ENCODE measurements at places on chromosomes 3 and 15.

DNA sequence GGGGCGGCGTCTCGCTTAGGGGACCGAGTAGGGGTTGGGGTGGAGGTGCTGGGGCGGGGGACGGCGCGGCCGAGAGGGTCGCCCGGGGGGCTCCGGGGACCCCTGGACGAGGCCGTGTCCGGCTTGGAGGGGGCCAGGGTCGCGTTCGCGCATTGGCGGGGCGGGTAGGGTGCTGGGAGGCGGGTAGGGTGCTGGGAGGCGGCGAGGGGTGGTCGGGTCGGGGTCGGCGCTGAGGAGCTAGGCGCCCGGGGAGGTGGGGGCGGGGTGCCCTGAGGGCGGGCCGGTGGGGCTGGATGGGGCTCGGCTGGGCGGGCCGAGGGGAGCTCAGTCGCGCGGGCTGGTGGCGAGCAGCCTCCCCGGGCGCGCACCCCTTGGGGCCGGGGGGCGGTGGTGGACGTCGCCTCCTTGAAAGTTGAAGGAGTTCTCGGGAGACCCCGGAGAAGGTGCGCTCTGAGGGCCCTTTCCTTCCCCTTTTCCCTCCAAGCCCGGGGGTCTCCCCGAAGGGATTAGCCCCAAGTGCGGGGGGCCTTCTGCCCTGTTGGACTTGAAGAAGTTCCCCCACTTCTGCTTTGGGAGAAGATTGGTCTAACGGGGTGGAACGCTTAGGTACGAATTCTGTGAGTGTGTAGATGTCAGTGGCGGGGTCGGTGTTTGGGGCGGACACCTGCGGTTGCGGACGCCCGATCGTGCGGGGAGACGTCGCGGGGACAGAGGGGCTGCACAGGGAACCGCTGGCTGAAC is 543 bp downstream of the MEF2A start:
- no peak for DNase-seq

DNA sequence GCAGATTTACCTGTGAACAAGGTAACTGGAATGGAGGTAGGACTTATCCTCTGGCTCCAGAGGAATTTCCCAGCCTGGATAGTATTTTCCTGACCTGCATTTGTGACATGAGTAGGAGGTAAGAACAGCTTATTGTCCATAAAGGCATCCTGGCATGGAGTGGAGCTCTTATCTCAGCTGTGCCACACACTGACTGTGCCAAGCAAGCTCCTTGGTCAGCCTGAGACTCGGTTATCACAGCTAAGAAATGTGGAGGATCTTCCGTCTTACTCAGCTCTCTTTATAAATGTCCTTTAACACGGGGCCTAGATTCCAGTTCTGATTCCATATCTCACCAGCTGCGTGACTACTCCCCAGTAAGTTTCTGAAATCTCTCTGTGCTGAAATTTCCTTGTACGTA is 38.9 kb downstream of the SLCO3A1 start:
- DNase-seq: no peak

DNA sequence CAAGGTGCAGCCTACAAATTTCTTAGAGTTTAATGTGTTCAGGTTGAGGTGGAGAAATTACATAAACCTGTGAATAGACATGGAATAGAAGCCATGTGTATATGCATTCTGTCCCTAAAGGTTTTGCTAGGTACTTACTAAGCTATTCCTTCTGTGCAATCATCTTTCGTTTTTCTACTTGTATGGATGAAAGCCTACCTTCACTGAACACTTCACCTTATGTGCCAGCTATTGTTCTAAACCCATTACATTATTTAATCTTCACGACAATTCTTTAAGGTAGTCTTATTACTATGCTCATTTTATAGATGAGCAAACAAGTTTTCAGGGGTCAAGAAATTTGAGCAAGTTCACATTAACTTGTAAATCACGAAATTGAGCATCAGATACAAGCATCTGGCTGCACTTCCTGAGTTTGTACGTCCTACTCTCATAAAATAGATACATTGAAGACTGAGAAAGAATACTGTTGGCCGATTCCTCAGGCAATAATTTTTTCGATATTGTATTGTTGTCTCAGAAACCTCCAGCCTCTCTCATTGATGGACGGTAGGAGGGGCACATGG is 635 bp upstream of the RCN2 start:
- no peak for DNase-seq

- no peak for DNase-seq
Observed at GRCh38 chr15:23572844-23573243, 7.4 kb downstream of the MKRN3 start.

- no peak for DNase-seq
Observed at GRCh38 chr15:34914317-34914716, 55.2 kb downstream of the AQR start.

DNA sequence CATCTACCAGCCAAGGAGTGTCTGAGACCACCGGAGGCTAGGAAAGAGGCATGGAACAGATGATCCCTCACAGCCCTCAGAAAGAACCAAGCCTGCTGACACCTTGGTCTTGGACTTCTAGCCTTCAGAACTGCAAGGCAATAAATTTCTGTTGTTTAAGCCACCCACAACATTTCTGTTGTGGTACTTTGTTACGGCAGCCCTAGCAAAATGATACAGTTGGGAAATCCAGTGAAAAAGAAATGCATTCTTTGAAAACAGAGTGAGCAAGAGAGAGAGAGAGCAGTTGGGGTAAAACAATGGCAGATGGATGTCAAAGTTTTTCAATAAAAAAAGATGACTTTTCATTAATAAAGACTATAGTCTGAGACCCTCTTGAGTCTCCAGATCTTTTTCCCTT is 219.4 kb downstream of the NFKBIZ start:
- no peak for DNase-seq

DNA sequence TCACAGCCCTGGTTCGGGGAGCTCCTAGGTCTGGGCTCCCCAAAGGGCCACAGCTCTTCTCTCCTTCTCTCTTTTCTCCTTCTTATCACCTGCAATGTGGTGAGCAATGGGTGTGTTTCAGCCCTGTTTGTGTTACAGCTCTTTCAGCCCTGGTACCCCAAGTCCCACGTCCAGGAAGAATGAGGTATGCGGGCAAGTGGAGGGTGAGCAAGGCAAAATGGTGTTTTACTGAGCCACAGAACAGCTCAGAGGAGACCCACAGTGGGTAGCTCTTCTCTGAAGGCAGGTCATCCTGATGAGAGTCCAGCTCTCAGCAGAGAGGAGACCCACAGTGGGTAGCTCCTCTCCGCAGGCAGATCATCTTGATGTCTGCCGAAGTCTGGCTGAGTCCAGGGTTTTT is 86.8 kb downstream of the BFSP2 start:
- DNase-seq: no peak

DNA sequence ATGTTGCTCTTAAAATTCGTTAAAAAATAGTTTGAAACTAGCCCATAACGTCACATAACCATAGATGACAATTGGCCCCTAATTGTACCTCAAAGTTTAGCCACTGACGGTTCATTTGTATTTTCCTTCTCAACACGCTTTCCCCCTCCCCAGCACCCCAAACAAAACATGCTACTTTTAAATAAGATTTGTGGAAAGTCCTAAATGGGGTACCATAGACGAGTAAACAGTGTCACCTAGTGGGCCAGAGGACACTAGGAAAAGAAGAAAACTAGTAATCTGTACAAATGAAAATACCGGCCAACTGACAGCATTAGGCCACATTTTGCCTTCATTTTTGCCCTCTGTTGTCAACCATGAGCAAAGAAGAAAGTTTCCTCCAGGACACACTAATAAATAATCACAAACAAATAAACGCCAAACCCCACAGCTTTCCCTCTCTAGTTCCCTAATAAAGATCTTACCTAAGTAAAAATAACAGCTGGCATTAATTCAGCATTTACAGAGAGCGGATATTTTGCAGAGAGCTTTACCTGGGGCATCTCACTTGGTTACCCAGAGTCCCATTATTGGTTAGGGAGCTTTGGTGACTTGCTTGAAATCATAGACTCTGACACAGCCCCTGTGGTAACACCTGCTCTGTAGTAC is 175.1 kb upstream of the ATP11B start:
- no peak for DNase-seq

DNA sequence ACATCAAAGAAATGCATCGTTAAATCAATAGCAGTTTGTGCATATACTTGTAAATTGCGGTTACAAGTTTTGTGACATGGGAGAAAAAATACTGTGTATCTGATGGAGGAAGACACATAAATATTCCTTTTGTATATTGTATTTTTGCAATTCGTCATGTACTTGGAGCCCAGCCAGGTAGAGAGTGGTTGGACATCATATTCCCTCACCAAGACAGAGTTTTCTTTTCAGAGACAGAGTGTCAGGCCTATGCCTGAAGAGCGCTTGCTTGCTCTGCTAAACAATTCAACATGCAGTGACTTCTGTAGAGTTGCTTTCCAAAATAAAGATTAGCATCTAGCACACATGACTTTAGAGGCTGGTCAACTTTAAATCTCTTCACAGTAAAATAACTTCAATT is 24.8 kb upstream of the MEIS2 start:
- DNase-seq: no peak

- no peak for DNase-seq
Observed at GRCh38 chr15:67013696-67014095, 51.7 kb upstream of the SMAD3 start.

GRCh38 chr15:65862682-65863081 is 6.6 kb upstream of the RAB11A start:
- peak; percentile 15 for DNase-seq

- DNase-seq: no peak
Observed at GRCh38 chr3:18422972-18423371, 2.2 kb downstream of the SATB1 start.

DNA sequence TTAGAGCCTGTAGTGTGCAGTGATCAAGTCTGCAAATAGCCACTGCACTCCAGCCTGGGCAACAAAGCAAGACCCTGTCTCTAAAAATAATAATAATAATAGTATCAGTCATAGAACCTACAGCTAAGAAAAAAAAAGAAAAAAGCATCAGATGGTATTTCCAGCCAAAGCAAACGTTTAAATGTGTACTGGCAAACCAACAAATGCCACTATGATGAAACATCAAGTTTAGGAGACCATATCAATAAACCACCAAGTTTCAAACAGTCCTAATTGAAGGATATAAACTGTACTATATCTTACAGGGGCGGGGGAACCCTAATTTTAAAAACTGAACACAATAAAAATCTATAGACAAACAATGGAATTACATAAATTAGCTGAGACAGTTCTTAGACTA is 6.4 kb downstream of the UBP1 start:
- DNase-seq: no peak

- no peak for DNase-seq
Observed at GRCh38 chr15:93027413-93027812, 61.6 kb downstream of the RGMA start.

DNA sequence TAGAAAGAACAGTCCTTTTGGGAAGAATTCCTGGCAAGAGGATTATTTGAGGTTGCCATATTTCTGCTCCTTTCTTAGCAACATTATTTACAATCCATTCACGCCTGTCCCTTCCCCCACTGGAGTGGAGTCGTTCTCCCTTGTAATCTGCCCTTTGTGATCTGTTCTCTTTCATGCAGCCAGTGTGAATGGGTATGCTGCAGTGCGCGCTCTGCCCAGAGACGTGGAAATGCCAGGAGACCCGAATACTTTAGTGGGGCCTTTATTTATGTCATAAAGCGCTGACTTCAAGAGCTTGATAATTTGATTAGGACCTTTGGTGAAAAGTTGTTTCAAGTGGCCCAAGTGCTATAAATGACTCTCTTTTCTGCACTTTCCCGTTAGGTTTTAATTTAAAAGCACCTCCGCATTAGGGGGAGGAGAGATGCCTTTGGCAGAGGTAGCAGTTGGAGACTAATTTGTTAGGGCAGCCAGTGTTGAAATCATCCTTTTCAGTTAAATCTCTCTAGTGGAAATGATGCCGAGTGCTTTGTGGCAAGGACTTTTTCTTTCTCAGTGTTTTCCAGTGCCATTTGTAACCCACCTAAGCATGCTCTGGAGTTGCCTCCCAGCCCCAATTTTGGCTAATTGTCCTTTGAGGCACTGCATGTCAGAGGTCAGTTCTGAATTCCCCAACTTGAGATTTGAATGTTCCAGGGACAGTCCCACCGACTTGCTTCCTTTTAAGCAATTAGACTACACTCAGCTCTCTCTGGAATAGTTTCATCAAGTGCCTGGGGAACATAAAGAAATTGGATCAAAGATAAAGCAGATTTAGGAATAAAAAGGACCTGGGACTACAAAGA is 52.4 kb downstream of the PSMD6 start:
- DNase-seq: no peak

GRCh38 chr15:40437752-40438687 is 2.7 kb upstream of the BAHD1 start:
- DNase-seq: no peak

DNA sequence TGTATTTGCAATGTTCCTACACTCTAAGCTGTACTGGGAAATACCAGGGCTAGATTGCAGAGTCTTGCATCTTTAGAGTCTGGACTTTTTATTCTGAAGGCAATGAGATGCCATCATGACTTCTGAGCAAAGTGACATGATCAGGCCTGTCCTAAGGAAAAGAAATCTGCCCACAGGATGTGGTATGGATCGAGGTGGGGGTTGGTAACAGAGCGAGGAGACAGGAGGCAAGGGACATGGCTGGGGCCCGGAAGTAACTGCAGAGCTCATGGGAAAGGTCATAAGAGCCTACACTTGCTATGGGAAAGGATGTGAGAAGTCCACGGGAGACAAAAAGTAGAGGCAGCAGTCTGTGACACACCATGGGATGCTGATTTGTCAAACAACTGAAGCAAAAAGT is 121.5 kb downstream of the OXNAD1 start:
- DNase-seq: no peak

DNA sequence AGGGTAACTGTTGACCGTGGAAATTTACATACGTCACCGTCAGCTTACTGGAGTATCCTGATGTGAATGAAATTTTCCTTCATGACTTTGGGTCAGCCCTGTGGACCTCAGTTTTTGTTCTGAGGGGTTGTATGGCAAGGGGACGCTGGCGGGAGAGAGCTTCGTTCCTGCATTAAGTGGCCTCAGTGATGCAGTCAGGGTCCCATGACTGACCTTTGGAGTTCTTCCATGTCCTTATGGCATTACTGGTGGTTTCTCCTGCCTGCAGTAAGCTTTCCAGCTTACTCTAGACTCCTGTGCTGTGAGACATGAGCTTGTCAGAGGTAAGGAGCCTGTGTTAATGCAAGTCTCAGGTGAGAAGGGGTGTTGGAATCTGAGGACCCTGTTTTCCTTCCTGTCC is 1.8 kb downstream of the CD276 start:
- no peak for DNase-seq

DNA sequence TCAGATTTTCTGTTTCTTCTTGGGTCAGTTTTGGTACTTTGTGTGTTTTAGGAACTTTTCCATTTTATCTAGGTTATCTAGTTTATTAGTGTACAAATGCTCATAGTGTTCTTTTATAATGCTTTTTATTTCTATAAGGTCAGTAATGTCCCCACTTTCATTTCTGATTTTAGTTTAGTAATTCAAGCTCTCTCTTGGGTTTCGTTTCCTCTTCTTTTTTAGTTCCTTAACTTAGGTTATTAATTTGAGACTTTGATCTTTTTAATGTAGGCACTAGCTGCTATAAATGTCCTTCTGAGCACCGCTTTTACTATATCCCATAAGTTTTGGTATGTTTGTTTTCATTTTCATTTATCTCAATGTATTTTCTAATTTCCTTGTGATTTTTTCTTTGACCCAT is 27.0 kb upstream of the CD200R1L start:
- no peak for DNase-seq

GRCh38 chr15:72796515-72797337 is 13.2 kb upstream of the ADPGK start:
- DNase-seq: no peak

- DNase-seq: no peak
Observed at GRCh38 chr15:49236869-49237268, 66.8 kb downstream of the GALK2 start.
